ENCODE measurements at places on chromosomes 16 and 17.

DNA sequence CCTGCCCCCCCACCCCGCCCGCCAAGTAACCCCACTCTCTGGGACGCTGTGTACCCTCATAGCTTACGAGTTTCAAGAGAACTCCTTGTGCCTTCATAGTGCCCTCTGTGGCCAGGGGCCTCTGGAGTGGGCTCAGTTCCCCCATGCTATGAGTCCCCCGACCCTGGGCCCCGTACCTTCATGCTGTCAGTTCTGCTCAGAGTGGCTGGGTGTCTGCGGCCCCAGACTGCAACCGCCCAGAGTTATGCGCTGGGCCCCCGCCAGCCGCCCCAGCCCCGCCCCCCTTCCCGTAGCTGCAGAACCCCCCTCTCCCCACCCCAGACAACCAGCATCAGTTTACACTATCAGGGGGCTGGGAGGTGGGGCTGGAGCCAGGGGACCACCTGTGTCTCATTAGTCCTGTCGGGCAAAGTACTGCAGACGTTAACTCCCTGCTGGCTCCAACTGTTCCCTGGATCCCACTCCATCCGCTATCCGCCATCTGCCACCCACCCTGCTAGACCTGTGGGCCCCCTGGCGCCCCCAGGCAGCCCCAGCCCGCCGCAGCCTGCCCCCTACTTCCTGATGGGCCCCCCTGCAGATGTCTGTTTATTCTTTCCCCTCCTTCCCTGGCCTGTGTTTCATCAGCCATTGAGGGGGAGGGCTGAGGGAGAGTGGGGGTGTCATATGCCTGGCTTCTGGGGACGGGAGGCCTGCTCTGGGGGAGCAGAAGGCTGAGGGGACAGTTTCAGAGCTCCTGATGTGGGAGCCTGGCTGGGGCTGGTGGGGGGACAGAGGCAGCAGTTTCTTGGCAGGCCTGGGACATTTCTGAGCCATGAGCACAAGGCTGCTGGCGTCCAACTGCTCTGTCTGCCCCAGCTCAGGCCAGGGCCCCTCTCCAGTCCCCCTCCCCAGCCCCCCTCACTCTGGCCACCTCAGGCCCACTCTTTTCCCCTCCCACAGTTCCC, at the start of gene MFAP4:
TSS of gene MFAP4 (minus strand) at position 217 of the 947 bp plus-strand sequence. CDS start at position 182, 35 bp downstream.
- peak within 1 kb of the TSS; percentile 51 for H3K4me3 ChIP-seq
- H3K27me3 ChIP-seq, result no peaks in the 10 kb centered on the region
- H3K4me1 ChIP-seq, result peaks cover 35% of the 10 kb centered on the region
- H3K36me3 ChIP-seq, result peaks cover 36% of the 10 kb centered on the region
- peak; percentile 93 for DNase-seq

GRCh38 chr17:28702752-28703150, 8.9 kb downstream of the PROCA1 start:
- H3K27ac ChIP-seq, result no peak overlapping the region
- peaks cover 59% of the 10 kb centered on the region for H3K36me3 ChIP-seq
- DNase-seq, result peak; percentile 80
- H3K27me3 ChIP-seq, result no peaks in the 10 kb centered on the region

GRCh38 chr17:422196-422930, 69.8 kb upstream of the RPH3AL start:
- H3K27me3 ChIP-seq, result no peaks in the 10 kb centered on the region
- H3K27ac ChIP-seq, result no peak overlapping the region
- H3K4me1 ChIP-seq, result no peaks in the 10 kb centered on the region
- no peak overlapping the region for H3K4me3 ChIP-seq

DNA sequence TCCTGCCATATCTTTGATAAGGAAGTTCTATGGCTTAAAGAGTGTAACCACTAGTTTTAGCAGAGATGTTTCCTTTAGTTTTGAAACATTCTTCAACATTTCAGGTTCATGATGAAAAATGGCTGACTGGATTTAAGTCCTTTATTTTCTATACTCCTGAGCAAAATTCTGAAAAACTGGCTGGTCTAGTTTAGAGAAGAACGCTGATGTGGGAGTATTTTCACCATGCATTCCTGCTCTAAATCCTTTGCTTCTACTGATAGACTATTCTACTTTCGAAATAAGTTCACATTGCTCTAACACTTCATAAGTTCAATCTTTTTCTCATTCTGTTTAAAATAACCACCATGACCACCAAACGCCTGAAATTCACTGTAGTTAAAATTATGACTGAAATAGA, 281.9 kb downstream of the FTO start:
- no peak overlapping the region for H3K4me3 ChIP-seq
- H3K4me1 ChIP-seq, result peaks cover 2% of the 10 kb centered on the region
- DNase-seq, result no peak
- H3K27ac ChIP-seq, result no peak overlapping the region

- no peaks in the 10 kb centered on the region for H3K4me1 ChIP-seq
- DNase-seq, result no peak
- H3K27me3 ChIP-seq, result no peaks in the 10 kb centered on the region
These were observed 273.8 kb downstream of the CDH13 start for GRCh38 chr16:82900559-82900958.

DNA sequence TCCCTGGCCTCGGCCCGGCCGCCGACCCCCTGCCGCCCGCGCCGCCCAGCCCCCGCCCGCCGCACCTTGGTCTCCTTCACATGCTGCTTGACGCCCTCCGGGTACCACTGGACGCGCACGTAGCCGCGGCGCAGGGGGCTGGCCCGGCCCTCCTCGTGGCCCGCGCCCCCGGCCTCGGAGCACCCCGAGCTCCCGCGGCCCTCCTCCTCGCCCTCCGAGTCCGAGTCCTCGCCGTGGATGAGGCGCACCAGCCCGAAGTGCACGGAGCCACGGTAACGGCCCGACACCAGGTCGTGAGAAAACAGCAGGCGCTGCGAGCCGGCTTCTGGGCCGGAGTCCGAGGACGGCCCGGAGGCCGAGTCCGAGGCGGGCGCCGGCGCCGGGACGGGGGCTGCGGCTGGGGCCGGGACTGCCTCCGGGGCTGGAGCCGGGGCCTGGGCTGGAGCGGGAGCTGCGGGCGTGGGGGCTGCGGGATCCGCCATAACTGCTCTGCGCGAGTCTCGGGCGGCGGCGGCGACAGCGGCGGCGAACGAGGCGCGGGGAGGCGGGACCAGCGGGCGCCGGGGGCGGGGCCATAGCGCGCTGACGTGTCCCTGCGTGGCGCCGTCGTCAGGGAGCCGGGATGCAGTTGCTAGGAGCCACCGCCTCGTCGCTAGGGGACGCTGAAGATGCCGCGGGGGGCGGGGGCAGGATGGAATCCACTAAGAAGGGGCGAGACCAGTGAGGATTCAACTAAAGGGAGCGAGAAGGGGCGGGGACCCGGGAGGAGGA, at the start of gene UBE2O:
TSS of gene UBE2O (minus strand) at position 493 of the 771 bp plus-strand sequence. CDS start at position 482, 11 bp downstream.
- DNase-seq, result peak; percentile 99
- H3K27ac ChIP-seq, result peak within 1 kb of the TSS; percentile 76
- no peaks in the 10 kb centered on the region for H3K27me3 ChIP-seq
- H3K4me3 ChIP-seq, result peak within 1 kb of the TSS; percentile 92
- peaks cover 26% of the 10 kb centered on the region for H3K4me1 ChIP-seq

GRCh38 chr17:79330229-79330628, 255.6 kb downstream of the ENGASE start:
- no peak overlapping the region for H3K27ac ChIP-seq
- H3K27me3 ChIP-seq, result peaks cover 9% of the 10 kb centered on the region
- H3K4me1 ChIP-seq, result no peaks in the 10 kb centered on the region
- no peak overlapping the region for H3K4me3 ChIP-seq

GRCh38 chr16:57938936-57939871, 31.7 kb downstream of the CNGB1 start:
- H3K36me3 ChIP-seq, result no peaks in the 10 kb centered on the region
- DNase-seq, result peak; percentile 77
- no peak overlapping the region for H3K4me3 ChIP-seq

- peaks cover 2% of the 10 kb centered on the region for H3K4me1 ChIP-seq
- H3K27ac ChIP-seq, result no peak overlapping the region
- no peaks in the 10 kb centered on the region for H3K36me3 ChIP-seq
- H3K27me3 ChIP-seq, result peaks cover 45% of the 10 kb centered on the region
- peak; percentile 44 for DNase-seq
These were observed 31.0 kb downstream of the NGFR start for GRCh38 chr17:49525831-49526741.

- no peaks in the 10 kb centered on the region for H3K4me1 ChIP-seq
- DNase-seq, result peak; percentile 32
- no peaks in the 10 kb centered on the region for H3K36me3 ChIP-seq
- H3K27ac ChIP-seq, result no peak overlapping the region
- H3K27me3 ChIP-seq, result no peaks in the 10 kb centered on the region
These were observed 51.3 kb downstream of the MEAK7 start for GRCh38 chr16:84453061-84453752.

- no peaks in the 10 kb centered on the region for H3K36me3 ChIP-seq
- H3K4me3 ChIP-seq, result no peak overlapping the region
- H3K4me1 ChIP-seq, result peaks cover 3% of the 10 kb centered on the region
- peaks cover 48% of the 10 kb centered on the region for H3K27me3 ChIP-seq
- peak; percentile 8 for DNase-seq
These were observed 832 bp upstream of the ADAP2 start for GRCh38 chr17:30920683-30921543.

GRCh38 chr17:56943505-56944125, 17.2 kb downstream of the COIL start:
- peaks cover 37% of the 10 kb centered on the region for H3K36me3 ChIP-seq
- H3K27ac ChIP-seq, result no peak overlapping the region
- H3K4me1 ChIP-seq, result no peaks in the 10 kb centered on the region
- no peak overlapping the region for H3K4me3 ChIP-seq

DNA sequence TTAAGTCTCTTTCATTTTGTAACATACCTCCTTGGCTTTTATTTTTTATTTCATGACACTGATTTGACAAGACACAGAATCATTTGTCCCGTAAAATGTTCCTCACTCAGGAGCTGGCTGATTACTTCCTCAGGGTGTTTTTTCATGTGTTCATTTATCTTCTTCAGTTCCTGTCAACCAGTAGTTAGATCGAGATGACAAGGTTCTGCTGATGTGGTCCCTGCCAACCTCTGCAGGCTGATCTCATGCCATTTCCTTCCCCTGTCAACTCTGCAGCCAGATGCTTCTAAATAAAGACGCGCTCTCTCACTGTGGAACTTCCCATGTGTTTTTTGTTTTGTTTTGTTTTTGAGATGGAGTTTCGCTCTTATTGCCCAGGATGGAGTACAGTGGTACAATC, 8.1 kb upstream of the CXCL16 start:
- H3K4me3 ChIP-seq, result no peak overlapping the region
- H3K36me3 ChIP-seq, result no peaks in the 10 kb centered on the region
- H3K27me3 ChIP-seq, result peaks cover 44% of the 10 kb centered on the region
- no peak for DNase-seq
- no peak overlapping the region for H3K27ac ChIP-seq

DNA sequence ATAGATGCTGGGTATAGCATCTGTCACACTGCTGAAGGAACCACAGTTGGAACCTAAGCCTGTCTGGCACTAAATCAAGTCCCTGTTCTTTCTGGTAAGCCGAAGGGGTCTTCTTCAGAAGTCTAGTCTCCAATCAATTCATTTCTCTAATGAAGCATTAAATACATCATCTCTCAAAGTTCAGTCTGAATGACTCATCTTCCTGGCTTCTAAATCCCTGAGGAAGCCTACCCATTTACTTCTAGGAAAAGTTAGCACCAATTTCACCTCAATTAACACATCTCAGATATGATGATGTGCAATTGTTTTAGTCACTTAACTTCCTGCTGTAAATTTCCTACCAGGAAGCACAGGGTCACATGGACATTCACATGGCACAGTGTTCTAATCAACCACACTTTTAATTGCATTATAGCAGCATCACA, 49.9 kb downstream of the TEX14 start:
- DNase-seq, result no peak
- H3K36me3 ChIP-seq, result no peaks in the 10 kb centered on the region
- no peak overlapping the region for H3K27ac ChIP-seq
- H3K4me3 ChIP-seq, result no peak overlapping the region
- peaks cover 15% of the 10 kb centered on the region for H3K4me1 ChIP-seq

GRCh38 chr16:20611975-20612481, 35.9 kb upstream of the ACSM2B start:
- DNase-seq, result no peak
- no peak overlapping the region for H3K27ac ChIP-seq
- no peaks in the 10 kb centered on the region for H3K36me3 ChIP-seq
- no peaks in the 10 kb centered on the region for H3K27me3 ChIP-seq
- no peaks in the 10 kb centered on the region for H3K4me1 ChIP-seq
- H3K4me3 ChIP-seq, result no peak overlapping the region

GRCh38 chr16:54048586-54049495, 237.7 kb downstream of the IRX3 start:
- no peaks in the 10 kb centered on the region for H3K27me3 ChIP-seq
- H3K4me1 ChIP-seq, result peaks cover 4% of the 10 kb centered on the region
- H3K4me3 ChIP-seq, result no peak overlapping the region
- H3K36me3 ChIP-seq, result no peaks in the 10 kb centered on the region
- H3K27ac ChIP-seq, result no peak overlapping the region

- no peak overlapping the region for H3K27ac ChIP-seq
- peaks cover 4% of the 10 kb centered on the region for H3K27me3 ChIP-seq
- DNase-seq, result peak; percentile 68
- H3K4me1 ChIP-seq, result no peaks in the 10 kb centered on the region
- no peak overlapping the region for H3K4me3 ChIP-seq
These were observed 47.6 kb downstream of the IL21R start for GRCh38 chr16:27449434-27450195.

- H3K27ac ChIP-seq, result no peak overlapping the region
- H3K36me3 ChIP-seq, result no peaks in the 10 kb centered on the region
- DNase-seq, result peak; percentile 63
- H3K4me3 ChIP-seq, result no peak overlapping the region
These were observed 75.8 kb downstream of the RBFOX3 start for GRCh38 chr17:79534851-79535727.

- no peak overlapping the region for H3K4me3 ChIP-seq
- H3K27ac ChIP-seq, result no peak overlapping the region
- DNase-seq, result no peak
- no peaks in the 10 kb centered on the region for H3K27me3 ChIP-seq
- peaks cover 28% of the 10 kb centered on the region for H3K4me1 ChIP-seq
These were observed 16.4 kb downstream of the CDH13 start for GRCh38 chr16:82643136-82643535.

DNA sequence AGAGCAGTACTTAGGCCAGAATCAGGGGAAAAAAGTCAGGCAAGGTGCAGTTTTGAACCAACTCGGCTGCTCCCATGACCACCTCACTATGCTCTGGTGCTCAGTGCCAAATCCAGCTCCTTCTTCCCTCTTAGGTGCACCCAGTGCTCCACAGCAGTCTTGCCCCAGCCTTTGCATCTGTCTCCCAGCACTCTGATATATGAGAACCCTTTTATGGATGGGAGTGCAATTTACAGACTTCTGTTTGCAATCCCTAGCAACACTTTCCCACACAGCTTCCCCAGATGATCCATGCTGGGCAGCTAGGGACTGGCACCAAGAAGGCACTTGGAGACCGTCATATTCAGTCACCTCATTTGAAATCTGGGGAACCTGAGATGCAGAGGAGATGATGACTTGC, 267.9 kb upstream of the CCL2 start:
- H3K27me3 ChIP-seq, result no peaks in the 10 kb centered on the region
- no peaks in the 10 kb centered on the region for H3K36me3 ChIP-seq
- no peak for DNase-seq
- H3K27ac ChIP-seq, result no peak overlapping the region
- no peaks in the 10 kb centered on the region for H3K4me1 ChIP-seq

DNA sequence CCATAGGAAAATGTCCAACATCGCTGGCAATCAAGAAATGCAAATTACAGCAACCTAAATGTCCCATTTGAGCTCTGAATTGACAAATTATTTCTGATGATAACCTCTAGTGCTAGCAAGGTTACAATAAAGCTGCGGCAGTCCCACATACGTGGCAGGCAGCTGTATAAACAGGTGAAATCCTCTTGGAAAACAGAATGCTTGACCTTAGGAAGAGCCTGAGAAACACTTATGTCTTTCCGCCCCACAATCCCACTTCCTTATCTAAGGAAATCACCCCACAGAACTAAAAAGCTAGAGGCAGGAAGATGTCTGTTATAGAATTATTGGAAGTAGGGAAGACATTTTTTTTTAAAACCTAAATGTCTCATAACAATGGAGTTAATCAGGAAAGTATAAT, 154.3 kb downstream of the KATNIP start:
- no peak overlapping the region for H3K27ac ChIP-seq
- H3K36me3 ChIP-seq, result peaks cover 4% of the 10 kb centered on the region
- no peaks in the 10 kb centered on the region for H3K27me3 ChIP-seq
- DNase-seq, result no peak
- peaks cover 7% of the 10 kb centered on the region for H3K4me1 ChIP-seq
